ENCODE measurements at places on chromosomes 11 and 22. TPM values are rescaled to one million over a fixed set of nuclear protein-coding genes. Genes with fewer than 3 reads are reported as not detected.

DNA sequence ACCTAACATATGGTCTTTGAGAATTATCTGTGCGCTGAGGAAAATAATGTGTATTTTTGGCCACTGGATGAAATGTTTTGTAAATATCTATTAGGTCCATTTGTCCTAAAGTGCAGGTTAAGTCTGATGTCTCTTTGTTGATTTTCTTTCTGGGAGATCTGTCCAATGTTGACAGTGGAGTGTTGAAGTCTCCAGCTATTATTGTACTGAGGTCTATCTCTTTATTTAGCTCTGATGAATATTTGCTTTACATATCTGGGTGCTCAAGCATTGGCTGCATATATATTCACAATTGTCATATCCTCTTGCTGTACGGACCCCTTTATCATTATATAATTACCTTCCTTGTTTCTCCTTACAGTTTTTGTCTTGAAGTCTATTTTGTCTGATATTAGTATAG, 833.8 kb downstream of the DLG2 start:
- no peak overlapping the region for H3K4me3 ChIP-seq
- H3K27ac ChIP-seq, result no peak overlapping the region
- H3K36me3 ChIP-seq, result no peaks in the 10 kb centered on the region
- H3K27me3 ChIP-seq, result no peaks in the 10 kb centered on the region

GRCh38 chr11:9073466-9074225, 17.8 kb downstream of the SCUBE2 start:
- H3K27me3 ChIP-seq, result no peaks in the 10 kb centered on the region
- no peak for DNase-seq
- H3K4me3 ChIP-seq, result no peak overlapping the region
- no peak overlapping the region for H3K27ac ChIP-seq
- no peaks in the 10 kb centered on the region for H3K36me3 ChIP-seq
- no peaks in the 10 kb centered on the region for H3K4me1 ChIP-seq

DNA sequence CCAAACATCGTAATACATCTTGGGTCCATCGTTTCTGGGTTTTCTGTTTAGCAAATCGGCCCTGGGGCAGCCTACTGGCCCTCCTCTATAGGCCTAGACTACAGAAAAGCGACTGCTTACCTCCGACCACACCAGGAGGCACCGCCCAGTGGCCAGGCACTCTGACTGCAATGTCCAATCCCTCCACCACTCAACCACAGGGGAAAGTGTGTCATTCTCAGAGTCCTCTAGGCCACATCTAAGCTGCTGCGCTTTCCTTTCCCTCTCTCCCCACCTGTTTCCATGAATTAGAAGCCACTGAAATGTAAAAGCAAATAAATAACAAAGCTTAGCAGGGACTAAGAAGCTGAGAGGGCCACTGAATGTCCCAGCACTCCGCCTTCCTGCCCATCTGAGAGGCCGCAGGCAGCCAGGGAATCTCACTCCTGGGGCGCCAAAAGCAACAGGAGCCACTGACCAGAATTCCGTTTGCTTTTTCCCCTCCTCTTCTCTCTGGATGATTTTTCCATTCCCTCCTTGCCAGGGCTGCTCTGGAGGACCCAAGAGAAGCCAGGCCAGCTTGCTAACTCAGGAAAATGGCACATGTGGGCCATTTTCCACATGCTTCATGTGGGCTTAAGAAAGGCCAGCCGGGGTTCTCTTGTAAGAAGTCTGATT, 50.1 kb upstream of the FLI1 start:
- H3K36me3 ChIP-seq, result no peaks in the 10 kb centered on the region
- H3K4me1 ChIP-seq, result no peaks in the 10 kb centered on the region
- DNase-seq, result no peak
- H3K27me3 ChIP-seq, result no peaks in the 10 kb centered on the region
- no peak overlapping the region for H3K4me3 ChIP-seq

NTM gene
- polyA plus RNA-seq, result not detected

INSC gene
- polyA plus RNA-seq, result not detected

DNA sequence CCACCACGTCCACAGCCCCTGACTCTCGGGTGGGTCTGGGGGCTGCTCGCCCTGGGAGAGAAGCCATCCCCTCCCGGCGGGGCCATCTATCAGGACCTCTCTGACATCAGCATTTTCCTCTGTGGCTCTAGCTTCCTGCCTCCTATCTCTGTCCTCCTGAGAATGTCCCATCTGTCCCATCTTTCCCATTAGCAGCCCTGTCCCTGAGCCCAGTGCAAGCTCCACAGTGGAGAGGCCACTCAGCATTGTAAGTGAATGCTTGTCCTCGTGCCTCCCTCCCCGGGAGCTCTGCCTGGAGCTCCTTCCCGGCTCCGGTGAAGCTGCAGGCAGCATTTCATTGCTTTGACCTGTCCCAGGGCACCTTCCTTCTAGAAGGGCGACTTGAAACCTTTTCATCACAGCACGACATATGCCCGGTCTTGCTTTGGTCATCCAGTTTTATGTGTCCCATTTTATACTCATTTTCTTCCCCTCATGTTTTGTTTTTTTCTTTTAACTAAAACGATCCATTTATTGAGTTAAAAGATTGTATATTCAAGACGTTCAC, 49.7 kb downstream of the RTN4R start:
- no peak overlapping the region for H3K4me3 ChIP-seq
- no peaks in the 10 kb centered on the region for H3K4me1 ChIP-seq
- H3K27ac ChIP-seq, result no peak overlapping the region
- no peak for DNase-seq
- no peaks in the 10 kb centered on the region for H3K36me3 ChIP-seq

MUC6 gene
- polyA plus RNA-seq, result not detected

DNA sequence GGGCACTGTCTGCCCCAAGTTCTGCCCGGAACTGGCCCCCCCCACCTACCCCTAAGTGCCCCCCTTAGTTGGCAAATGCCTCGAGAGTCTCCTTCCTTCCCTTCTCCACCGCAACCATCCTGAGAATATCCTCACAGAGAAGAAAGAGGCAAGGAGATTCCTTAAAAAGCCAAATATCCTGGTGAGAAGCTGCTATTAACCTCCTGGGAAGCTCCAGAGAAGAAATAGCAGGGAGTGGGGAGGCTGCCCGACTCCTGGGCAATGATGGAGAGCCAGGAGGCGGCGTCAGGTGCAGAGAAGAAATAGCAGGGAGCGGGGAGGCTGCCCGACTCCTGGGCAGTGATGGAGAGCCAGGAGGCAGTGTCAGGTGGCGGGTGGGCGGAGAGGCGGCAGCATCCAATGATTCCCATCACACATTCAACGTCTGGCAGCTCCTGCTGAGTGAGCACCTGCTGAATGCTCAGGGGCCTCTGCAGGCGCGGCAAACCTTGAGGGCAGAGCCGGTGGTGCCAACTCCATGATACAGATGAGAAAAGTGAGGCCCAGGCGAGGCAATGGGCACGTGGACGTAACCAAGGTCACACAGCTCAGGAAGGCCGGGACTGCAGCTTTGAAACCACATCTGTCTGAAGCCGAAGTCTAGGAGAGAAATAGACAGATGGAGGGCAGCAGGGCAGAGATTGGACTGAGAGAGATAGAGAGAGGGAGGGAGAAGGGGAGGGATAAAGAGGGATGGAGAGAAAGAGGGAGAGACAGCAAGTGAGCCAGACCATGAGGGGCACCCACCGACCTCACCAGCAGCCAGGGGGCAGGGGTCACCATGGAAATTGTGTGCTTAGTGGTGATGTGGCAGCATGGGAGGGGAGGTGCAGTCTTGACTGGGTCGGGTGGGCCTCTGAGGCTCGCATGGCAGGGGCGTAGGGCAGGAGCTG, 58.3 kb downstream of the CYTH4 start:
- H3K27ac ChIP-seq, result no peak overlapping the region
- no peak for DNase-seq
- H3K4me1 ChIP-seq, result no peaks in the 10 kb centered on the region
- H3K4me3 ChIP-seq, result no peak overlapping the region
- no peaks in the 10 kb centered on the region for H3K36me3 ChIP-seq

OR10A4 gene
- polyA plus RNA-seq, result not detected

SOX10 gene
- not detected for polyA plus RNA-seq

DNA sequence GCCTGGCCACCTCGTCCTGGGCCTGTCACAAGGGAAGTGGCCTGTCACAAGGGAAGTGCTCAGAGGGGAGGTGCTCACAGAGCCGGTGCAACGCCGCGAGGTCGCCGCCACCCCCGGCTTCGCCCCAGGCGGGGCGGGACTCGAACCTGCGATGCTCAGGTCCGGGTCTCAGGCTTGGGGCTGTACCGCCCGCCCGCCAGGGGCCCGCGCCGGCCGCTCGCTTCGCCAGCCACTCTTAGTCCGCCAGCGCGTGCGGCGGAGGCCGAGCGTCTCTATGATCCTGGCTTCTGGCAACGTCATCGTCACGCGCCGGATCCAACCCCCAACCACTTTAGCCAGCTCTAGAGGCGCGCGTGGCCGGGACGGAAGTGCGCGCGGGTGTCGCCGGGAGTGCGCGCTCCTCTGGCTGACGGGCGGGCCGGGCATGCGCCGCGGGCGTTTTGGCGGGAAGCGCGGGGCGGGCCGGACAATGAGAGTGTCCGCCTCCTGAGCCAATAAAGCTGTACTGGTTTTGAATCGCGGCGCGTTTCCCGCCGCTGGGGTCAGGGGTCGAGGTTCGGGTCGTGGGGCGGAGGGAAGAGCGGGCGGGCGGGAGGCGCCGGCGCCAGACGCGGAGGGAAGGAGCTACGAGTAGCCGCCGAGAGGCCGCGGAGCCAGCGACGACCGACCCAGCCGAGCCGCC, at the start of gene TRMT2A:
TRMT2A (minus strand) TSS at position 276 of the 682 bp plus-strand sequence. CDS start 320 bp downstream, outside the sequence.
- peak; percentile 97 for DNase-seq
- H3K36me3 ChIP-seq, result peaks cover 68% of the 10 kb centered on the region
- no peaks in the 10 kb centered on the region for H3K27me3 ChIP-seq
- H3K4me3 ChIP-seq, result peak within 1 kb of the TSS; percentile 96
- H3K4me1 ChIP-seq, result peaks cover 23% of the 10 kb centered on the region

All from naive thymus-derived CD4-positive, alpha-beta T cell (primary cell).